ENCODE measurements at places on chromosomes 11 and 22.
A peak's percentile ranks its signal among the peaks of the same experiment; 100 is the strongest.

- peak; percentile 14 for DNase-seq
Measured at GRCh38 chr11:76885390-76886097, 24.8 kb downstream of the ACER3 start.

DNA sequence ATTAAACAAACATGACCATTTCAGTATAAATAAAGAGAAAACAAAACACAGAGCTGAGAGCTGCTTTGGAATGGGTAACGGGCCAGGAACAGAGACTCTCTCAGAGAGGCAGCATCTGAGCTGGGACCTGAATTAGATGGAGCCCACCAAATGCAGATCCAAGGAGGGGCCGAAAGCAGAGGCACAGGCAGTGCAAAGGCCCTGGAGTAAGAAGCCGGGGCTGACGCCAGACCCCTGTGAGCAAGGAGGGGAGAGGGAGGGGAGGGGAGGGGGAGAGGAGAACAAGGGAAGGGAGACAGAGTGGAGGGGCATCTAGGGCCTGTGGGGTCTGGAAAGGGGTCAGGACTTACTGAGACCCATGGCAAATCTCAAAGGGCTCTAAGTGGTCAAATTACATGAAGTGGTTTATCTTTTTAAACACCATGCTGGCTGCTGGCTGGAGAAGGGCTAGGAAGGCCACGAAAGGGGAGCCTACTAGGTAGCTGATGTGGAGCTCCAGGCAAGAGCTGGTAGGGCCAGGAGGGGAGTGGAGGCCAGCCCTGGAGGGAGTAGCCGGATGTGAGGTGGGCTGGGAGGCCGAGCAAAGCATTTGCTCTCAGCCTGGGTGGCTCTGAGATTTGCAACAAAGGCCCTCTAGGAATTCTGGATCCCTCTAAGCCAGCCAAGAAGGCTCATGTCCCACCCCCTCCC, 3.2 kb downstream of the OSBPL5 start:
- no peak for DNase-seq

- DNase-seq, result no peak
Measured at GRCh38 chr11:57338142-57338541, at the start of gene P2RX3. Gene P2RX3, plus strand, starts transcription at chr11:57338352. Its CDS starts 199 bp downstream, at chr11:57338551.

DNA sequence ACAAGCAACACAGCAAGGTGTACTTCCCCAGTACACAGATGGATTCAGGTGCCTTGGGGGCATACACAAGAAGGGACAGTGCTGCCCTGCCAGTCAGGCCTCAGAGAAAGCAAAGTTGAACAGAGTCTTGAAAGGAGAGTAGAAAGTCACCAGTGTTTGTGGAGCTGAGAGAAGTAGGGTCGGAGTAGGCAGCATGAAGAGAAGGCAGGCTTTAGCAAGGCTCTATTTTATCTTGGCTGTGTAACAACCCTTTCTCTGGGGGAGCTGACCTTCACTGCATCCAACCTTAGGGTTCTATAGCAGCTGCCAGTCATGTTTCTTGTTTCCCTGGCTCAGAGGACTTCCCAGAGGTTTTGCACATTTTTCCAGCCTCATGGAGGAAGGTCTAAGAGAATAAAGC, 77.4 kb upstream of the BLID start:
- DNase-seq, result no peak

Data from AG10803 (cell line).